ENCODE measurements at places on chromosomes 2 and 18.
A peak's percentile ranks its signal among the peaks of the same experiment; 100 is the strongest.

DNA sequence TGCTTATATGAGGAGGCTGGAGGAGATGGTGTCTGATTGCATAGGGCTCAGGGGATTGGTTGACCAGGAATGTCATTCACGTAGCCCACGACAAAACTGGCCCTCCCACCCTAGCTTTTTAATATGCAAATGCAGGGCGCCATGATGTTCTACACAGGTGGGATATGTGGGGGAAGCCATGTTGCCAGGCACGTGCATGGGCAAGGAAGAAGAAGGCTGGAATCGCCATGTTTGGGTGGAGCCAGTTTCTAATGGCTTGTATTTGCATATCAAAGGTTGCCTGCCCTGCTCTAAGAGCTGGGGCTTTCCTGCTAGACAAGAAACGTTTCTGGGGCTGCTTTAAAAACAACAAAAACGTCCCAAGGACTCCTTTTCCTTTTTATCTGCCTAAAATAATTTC, 26.5 kb upstream of the LINC00305 start:
- no peak for DNase-seq

GRCh38 chr2:65473045-65473444, 40.6 kb upstream of the SPRED2 start:
- no peak for DNase-seq

- DNase-seq = no peak
These were observed 4.1 kb upstream of the TTR start for GRCh38 chr18:31587529-31587928.

DNA sequence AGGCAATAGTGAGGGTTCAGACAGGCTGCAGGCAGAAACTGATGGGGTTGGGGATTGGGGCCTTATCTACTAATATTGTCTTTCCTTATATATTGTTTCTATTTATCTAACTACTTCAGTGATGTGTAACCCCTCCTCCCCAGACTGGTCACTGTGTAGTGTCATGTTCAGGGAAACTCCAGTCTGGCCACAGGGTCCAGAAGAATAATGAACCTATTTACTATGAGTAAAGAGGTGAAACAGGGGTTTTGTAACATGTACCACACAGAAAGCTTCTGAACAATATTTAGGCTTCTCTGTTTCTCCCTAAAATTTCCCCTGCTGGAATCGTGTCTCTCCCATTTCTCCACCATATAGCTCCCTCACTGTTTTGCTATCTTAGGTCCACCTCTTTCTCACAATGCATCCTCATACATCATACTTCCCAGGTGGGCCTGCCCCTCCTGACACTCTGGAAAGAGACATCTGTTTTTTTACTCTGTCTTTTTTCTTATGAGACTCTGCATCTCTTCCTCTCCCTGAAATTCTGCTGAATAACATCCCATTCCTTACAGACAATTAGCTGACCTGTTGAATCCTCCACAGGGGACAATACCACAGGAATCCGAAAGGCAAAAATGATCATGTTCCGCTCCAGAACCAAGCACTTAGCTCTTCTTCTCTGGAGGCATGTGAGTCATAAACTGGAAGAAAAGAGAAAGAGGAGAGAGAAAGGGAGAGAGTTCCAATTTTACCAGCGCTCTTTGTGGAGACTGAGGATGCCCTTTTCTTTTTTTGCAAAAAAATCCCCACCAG, 154.8 kb downstream of the ZEB2 start:
- DNase-seq = no peak

DNA sequence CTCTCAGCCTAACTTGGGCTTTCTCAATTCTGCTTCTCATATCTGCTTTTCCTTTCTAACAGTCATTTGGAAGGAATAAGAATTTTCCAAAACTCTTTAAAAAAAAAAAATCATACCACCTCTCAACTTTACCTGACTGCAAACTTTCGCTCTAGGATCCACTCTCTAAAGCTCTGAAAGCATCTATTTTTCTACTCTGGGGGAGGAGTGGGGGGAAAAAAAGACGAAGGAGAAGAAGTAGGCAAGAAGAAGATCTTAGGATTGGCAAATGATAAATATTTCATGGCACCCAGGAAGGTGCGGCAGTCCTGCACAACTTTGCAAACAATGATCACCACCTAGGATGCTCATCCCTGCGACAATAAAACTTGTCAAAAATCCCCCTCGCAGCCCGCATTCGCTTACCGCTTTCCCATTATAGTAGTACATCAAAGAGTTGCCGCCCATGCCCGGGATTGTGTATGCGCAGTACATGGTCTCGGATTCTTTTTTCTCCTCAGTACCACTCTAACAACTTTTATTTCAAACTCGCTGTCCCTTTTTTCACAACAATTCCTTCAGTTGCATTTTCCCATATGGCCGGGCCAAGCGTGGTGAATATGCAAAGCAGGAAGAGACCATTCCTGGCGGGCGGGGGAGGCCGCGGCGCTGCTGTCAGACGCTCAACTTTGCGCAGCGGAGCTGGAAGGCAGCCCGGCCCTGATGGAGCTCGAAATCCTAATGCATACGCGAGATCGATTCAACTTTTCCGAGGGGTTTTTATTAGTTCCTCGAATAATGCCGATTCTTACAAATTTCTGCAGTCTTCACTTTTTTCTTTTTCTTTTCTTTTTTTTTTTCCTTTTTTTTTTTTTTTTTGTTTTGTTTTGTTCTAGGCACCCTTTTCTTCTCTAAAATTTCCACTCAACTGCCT, 266.5 kb downstream of the TCF4 start:
- peak; percentile 5 for DNase-seq

DNA sequence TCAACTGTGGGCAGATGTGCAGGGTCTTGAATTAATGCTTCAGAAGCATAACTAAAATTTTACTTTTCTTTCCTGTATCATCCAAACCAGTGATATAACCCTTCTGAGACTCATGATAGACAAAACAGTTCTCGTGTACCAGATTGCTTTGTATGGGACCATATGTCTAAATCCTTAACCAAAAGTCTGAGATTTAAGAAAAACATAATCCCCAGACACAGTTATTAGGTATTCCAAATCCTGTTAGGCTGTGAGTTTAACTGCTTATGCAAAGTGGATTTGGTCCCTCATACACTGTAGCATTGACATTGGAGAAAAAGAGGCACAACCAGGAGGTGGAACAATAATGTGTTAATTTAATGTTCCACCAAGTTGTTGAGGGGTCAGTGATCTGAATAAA, 235.0 kb downstream of the PMAIP1 start:
- no peak for DNase-seq

DNA sequence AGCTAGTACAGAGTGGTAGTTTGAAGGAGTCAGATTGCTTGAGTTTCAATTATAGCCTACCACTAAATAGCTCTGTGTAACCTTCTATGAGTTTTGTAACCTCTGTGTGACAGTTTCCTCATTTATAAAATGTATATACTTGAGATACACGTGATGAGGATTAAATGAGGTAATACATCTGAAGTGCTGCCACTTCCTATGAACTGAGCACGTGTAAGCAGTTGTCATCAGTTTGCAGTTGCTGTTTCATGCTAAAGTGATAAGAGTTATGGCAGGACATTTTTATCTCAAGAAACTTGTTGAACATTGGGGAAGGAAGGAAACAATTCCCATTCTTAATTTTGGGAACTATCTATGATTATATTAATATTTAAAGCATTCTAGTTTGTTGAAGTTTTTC, 38.5 kb downstream of the CARF start:
- no peak for DNase-seq

GRCh38 chr2:141035846-141036420, 1094.9 kb downstream of the LRP1B start:
- DNase-seq = no peak

DNA sequence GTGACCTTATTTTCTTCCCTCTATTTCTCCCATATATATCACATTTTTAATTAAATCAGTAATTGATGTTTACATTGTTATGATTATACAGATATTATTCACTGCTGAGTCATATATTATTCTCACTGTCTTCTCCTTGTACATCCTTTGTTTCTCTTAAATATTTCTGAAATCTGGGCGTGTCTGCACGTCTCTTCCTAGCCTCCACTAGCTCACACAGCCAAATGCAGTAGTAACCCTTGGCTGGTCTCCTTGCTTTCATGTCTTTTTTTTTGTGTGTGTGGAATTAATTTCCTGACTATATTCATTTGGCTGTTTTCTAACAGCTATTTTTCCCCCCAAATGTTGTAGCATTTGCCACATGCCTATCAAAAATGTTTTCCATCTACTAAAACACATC, 15.8 kb downstream of the CCNYL1 start:
- DNase-seq = no peak

DNA sequence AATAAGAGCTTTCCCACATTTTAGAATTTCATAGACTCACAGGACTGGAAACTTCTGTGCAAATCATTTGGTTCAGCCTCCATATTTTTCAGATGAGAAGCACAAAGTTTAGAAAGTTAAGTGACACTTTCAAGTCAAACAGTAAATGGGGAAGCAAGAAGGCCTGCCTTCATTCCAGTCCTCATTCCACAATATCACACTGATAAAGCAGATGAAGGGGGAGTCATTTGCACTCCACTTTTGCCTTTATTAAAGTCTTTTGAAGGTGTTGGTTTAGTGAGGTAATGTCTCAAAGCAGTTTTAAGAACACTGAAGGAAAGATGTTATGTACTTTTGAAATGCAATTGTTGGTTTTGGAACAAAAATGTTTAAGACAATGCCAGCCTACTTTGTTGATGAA, 32.7 kb upstream of the STAT4 start:
- no peak for DNase-seq

GRCh38 chr2:126664639-126665038, 8.7 kb downstream of the GYPC start:
- no peak for DNase-seq

GRCh38 chr2:240982821-240983281, 15.6 kb upstream of the SNED1 start:
- DNase-seq = no peak

GRCh38 chr2:1945819-1946218, 201.5 kb upstream of the PXDN start:
- no peak for DNase-seq

- DNase-seq = no peak
These were observed 62.9 kb downstream of the ZNF521 start for GRCh38 chr18:25289001-25289631.

- no peak for DNase-seq
These were observed 67.3 kb downstream of the KYNU start for GRCh38 chr2:142944721-142945120.

GRCh38 chr18:31557446-31557845, 34.2 kb upstream of the TTR start:
- DNase-seq = no peak

- DNase-seq = no peak
These were observed 461.4 kb downstream of the TGIF1 start for GRCh38 chr18:3911413-3911812.

DNA sequence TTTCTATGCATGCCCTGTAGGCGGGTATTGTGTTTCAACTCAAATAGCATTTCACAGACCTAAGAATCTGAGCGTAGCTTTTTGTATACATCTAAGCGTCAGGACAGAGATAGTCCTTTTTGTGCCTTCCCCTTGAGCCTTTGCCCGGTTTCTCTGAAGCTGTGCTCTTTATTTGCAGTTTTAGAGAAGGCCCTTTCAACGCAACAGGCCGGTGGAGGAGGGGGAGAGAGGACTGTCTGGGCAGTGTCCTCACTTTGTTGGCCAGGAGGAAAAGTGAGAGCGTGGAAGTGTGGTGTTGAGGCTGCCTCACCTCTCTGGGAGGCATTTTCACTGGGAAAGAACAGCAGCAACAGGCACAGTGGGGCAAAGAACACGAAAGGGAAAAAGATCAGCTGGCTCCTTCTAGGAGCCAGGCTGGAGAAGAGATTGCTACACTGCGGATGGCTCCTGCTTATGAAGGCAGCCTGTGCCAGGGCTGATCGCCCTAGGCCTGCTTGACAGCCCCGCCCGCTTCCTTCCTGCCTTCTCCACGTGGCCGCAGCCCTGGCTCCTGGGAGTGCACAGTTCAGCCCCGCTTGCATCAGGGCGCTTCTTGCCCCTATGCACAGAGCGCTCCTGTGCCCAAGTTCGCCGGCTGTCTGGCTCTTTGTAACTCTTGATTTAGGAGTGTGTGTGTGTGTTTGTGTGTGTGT, 195.6 kb upstream of the POU3F3 start:
- no peak for DNase-seq

- no peak for DNase-seq
These were observed 3.8 kb downstream of the COL4A4 start for GRCh38 chr2:227160164-227160563.

DNA sequence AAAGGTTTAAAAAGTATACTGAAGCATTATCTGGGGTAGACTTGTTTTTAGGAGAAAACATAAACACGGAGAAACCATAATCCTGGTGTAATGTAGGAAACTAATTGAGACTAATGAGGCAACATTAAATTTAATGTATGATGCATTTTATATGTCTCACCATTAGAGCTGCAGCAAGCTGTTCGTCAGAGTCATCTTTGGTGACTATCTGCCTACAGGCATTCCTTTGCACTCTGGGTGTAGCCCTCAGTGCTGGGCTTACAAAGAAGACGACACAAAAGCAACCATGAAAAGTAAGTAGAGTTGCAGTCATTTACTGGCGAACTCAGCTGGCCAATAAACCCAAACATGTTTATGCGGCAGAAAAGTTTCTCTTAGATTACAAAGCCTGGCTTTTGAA, 415.3 kb upstream of the ZEB2 start:
- DNase-seq = no peak

- no peak for DNase-seq
These were observed 26.6 kb upstream of the PLB1 start for GRCh38 chr2:28469304-28469703.

DNA sequence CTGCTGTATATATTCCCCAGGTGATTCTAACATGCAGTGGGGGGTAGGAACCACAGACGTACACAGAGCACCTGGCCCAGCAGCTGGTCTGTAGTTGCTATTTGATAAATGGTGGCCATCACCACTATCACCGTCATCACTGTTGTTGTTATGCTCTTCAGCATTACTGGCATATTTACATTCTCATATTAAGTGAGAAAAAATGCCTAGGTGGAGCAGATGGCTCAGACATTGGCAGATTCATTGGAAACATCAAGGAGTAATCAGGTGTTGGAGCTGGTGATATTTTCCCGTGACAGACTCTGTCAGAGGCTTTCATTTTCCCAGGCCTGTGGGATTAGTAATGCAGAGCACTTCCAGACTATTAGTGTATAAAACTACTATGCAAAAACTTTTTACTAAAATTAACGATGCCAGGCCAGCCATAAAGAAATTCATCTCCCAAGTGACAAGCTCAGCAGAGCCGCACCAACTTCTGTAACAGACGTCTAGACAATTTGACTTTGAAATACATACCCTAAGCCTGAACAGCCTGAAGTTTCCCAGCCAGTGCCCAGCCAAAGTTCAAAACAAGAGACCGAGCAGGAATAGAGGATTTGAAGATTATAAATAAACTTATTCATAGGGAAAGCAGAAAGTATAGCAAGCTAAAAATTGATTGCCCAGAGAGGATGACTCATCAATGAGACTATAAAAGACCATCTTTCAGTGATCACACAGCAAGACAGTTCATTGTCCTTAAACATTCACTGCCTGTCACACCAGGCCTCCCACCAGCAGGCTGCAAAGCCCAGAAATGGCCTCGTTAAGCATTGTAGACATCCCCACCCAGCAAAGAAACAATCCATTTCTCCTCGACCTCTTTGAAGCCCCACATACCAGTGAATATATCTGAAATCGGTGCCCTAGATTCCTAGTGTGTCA, 247.4 kb upstream of the CHAC2 start:
- DNase-seq = no peak

Measured in activated CD4-positive, alpha-beta T cell treated with anti-CD3 and anti-CD28 coated beads, Interleukin-2, amount 50 U/mL, for 24 hours (primary cell).